GM04504 (cell line): ENCODE measurements at places on chromosomes 5 and 9.

- DNase-seq: no peak
These were observed 27.0 kb upstream of the IFNB1 start for GRCh38 chr9:21104787-21105186.

GRCh38 chr9:130542038-130542437 lies 37.3 kb upstream of the FUBP3 start:
- DNase-seq: no peak

DNA sequence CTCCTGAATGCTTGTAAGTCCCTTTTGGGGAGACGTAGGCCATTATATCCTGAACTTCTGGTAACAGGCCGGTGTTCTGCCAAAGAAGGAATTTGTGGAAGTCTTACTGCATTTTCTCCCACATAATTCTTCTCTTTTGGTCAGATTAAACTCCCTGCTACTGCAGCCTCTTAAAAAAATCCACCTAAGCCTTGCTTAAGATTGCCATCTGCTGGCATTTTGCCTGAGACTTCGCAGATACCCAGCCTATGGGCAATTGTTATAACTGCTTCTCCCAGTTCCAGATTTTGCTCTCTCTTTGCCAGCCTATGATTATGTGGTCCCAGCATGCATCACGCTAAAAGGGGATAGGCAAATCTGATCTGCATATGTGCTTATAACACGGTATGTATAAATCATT lies 391.6 kb upstream of the CHD1 start:
- DNase-seq: no peak

DNA sequence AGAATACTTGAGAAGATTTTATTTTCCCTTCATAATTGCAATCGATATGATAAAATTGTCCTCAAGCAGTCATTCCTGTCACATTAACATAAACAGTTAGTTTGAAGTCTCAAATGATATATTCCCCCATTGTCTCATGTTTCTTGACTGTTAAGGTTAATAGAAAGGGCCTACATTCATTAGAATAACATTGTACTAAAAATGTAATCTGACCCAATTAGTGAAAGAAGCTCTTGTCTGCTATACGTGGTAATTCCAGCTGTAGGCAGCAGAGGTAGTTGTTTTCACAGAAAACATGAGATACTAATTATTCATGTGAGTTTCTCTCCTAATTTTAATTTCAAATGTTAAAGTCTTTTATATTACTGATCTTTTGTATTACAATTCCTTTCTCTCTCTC lies 25.9 kb upstream of the AP3B1 start:
- no peak for DNase-seq

- no peak for DNase-seq
These were observed 348.1 kb upstream of the WWC1 start for GRCh38 chr5:167943343-167943742.

GRCh38 chr5:155983954-155984353 lies 343.0 kb upstream of the SGCD start:
- DNase-seq: no peak

DNA sequence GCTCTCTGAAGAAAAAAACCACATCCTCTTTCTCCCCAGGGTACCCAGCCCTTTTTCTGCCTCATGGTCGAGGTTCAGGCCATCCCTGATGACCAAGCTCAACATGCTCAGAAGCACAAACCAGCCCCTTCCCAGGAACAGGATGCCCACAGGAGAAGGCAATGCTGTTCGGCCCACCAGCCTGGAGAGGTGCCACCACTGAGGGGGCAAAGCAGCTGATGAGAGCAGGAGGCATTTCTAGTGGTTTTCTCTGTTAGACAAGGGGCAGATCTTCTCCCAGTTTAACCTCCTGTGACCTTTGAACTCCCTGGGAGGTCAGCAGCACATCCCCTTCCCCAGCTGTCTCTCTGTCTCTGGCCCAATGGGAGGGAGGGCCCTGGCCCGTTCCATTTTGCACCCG lies 73.0 kb downstream of the PAX5 start:
- no peak for DNase-seq

- DNase-seq: no peak
These were observed 55.4 kb downstream of the FXN start for GRCh38 chr9:69090946-69091345.

- no peak for DNase-seq
These were observed 1.1 kb upstream of the UBAP2 start for GRCh38 chr9:34049630-34050384.

- DNase-seq: no peak
These were observed 13.3 kb upstream of the GNG10 start for GRCh38 chr9:111648066-111648465.

GRCh38 chr9:133188843-133189180 lies 20.2 kb downstream of the OBP2B start:
- no peak for DNase-seq

- no peak for DNase-seq
These were observed 47.1 kb downstream of the LIX1 start for GRCh38 chr5:97095318-97095732.

DNA sequence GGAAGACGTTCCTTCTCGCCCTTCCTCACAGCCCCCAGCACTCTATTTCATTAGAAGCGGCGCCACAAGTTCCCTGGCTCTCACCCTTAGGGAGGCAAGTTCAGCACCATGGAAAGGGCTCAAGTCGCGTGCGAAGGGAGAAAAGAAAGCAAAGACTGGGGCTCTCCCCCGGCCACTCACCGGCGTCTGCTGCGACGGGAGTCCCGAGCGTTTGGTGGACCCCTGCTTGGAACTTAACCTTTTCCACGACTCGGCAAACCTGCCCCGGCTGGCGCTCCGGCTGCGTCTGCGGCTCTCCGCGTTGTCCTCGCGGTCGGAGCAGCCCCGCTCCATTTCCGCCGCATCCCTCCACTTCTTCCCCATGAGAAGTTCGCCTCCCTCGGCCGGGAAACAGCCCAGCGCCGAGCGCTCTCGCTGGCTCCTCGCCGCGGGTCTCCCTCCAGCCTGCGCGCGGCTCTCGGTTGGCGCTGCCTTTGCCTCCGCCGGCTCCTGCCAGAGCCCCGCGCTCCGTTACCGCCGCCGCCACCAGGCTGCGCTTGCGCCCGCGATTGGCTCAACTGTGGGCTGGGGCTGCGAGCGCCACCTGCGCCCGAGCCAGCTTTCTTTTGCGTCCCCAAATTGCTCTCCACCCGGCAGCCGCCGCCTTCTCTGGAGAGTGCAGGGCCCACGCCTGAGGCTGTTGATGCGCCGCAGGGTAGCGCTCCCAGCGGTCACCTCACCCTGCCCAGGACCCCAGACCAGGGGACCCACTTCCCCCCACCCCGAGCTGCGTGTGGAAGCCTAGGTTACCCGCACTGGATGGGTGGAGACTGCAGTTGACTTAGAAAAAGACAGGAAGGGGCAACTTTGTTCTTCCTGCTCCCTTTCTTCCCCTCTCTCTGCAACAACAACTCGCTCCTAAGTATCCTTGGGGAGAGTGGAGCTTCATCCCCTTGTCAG lies 321.6 kb downstream of the CEMIP2 start:
- peak; percentile 24 for DNase-seq

GRCh38 chr9:128438343-128439109 lies 17.3 kb upstream of the ODF2 start:
- no peak for DNase-seq

- DNase-seq: no peak
These were observed 73.1 kb downstream of the LRSAM1 start for GRCh38 chr9:127524373-127524772.

- no peak for DNase-seq
These were observed 77.3 kb upstream of the TBCA start for GRCh38 chr5:77853353-77853907.

DNA sequence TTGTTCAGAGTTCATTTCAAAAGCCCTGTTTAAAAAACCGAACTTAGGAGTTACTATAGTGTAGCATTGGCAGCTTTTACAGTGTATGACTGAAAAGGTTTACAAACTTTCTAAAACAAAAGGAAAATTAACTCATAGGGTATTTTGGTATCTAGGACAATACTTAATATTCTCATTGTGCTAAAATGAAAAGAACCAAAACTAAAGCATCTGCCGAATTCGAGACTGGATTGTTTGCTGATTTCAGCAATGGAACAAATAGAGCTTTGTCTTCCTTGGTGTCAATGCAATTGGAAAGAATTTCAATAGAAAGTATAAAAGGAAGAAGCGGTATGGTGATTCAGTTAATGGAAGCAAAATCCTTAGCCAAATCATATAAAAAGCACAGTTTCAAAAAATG lies 254.1 kb downstream of the SLF1 start:
- no peak for DNase-seq

DNA sequence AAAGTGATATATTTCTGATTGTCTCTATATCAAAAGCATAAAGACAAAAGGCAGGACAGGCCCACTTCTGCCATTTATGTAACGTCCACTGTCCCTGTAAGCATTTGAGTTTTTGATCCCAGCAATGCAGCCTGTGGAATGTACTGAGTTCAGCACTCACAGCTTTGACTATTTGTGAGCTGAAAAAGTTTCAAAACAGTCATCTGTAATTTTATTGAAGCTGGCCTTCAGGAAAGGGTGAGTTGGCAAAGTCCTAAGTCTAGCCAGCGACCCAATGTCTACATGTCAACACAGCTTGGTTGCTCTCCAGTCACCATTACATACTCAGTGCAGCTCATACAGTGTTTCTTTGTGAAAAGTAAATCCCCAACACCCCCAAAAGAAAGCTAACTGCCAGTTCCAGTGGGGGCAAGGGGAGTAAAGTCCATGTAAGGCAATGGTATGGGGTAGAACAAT lies 9.7 kb downstream of the LIFR start:
- DNase-seq: no peak

DNA sequence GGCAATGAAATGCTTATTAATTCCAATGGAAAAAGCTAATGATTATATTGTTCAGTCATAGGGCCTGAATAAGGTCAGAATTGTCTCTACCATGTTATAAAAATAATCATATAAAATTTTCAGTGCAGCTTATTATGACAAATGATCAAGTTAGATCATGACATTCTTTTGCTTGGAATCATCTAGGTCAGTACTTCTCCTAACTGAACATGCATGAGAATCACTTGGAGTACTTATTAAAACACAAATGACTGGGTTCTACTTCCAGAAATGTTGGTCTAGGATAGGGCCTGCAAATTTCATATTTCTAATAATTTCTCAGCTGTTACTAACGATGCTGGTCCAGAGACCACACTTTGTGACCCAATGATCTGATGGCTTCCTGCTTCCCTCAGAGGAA lies 806.0 kb upstream of the ZNF608 start:
- DNase-seq: no peak

DNA sequence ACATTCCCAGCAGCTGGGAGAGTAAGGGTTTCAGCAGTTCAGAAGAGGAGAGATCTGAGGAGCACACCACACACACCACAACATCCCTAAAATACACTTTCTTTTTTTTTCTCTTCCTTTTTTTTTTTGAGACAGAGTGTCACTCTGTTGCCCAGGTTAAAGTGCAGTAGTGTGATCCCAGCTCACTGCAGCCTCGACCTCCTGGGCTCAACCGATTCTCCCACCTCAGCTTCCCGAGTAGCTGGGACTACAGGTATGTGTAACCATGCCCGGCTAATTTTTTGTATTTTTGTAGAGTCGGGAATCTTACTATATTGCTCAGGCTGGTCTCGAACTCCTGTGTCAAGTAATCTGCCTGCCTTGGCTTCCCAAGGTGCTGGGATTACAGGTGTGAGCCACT lies 9.7 kb upstream of the UBAP1 start:
- no peak for DNase-seq

DNA sequence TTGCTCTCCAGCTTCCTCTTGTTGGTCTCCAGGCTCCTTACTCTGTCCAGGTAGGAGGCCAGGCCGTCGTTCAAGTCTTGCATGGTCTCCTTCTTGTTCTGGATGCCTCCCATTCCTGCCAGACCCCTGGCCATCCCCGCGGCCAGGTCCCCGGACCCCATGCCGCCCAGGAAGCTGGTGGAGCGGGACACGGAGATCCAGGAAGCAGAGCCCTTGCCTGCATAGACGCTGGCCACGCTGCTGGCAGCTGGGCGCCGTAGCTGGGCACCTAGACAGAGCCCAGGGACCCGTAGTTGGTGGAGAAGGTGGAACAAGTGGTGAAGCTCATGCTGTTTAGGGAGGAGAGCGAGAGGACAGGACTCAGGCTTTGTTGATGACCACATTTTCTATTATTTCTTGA lies 1584.0 kb upstream of the ACO1 start:
- no peak for DNase-seq

GRCh38 chr9:26809795-26810194 lies 82.8 kb downstream of the CAAP1 start:
- DNase-seq: peak; percentile 57

DNA sequence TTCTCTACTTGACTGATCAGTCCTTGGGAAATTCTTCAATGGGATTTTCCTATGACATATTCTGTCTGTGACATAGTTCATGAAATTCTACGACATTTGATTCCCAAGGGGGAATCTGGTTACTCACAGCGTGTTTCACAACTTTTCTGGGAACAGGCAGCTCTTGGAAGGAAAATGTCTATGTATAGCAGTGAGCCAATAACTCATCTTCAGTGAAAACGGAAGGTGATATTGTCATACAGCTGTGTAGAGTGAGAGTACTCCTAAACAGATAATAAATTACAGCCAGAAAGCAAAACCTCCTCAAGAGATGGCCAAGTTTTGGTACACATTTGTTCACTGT lies 91.4 kb downstream of the C9orf152 start:
- DNase-seq: peak; percentile 89

- DNase-seq: peak; percentile 66
These were observed 106.0 kb downstream of the FRMD3 start for GRCh38 chr9:83432104-83432627.

DNA sequence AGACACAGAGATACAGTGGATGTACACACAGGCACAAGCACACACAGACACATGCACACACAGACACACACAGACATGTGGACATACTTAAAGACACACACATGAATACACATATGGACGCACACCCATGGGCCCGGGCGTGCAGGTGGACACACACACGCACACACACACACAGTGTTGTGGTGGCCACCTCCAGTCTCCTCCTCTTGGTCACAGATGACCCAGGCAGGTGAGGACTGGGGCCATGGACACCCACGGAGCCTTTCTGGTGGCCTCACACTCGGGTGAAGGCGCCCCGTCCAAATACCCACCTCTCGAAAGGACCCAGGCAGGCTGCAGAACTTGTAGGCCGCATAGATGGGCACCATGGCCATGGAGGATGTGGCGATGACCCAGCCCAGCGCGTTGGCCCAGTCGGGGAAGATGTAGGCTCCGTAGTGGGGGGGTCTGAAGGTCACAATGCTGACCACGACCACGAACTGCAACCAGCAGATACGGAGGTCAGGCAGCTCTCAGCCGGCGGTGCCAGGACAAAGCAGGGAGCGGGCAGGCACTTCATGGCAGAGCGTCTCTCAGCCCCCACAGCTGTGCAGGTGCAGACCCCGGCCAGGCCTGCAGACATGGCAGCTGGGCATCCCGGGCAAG lies 42.5 kb downstream of the SLC6A3 start:
- DNase-seq: no peak

- no peak for DNase-seq
These were observed 598 bp downstream of the MYO10 start for GRCh38 chr5:16935231-16936149.
